Adrenal gland (tissue), 19 donors: ENCODE measurements at places on chromosomes 6 and 20.
A peak's percentile ranks its signal among the peaks of the same experiment; 100 is the strongest.

- DNase-seq = peak; percentile 83
Observed at GRCh38 chr20:17835240-17835933, 133.2 kb downstream of the SNX5 start.

DNA sequence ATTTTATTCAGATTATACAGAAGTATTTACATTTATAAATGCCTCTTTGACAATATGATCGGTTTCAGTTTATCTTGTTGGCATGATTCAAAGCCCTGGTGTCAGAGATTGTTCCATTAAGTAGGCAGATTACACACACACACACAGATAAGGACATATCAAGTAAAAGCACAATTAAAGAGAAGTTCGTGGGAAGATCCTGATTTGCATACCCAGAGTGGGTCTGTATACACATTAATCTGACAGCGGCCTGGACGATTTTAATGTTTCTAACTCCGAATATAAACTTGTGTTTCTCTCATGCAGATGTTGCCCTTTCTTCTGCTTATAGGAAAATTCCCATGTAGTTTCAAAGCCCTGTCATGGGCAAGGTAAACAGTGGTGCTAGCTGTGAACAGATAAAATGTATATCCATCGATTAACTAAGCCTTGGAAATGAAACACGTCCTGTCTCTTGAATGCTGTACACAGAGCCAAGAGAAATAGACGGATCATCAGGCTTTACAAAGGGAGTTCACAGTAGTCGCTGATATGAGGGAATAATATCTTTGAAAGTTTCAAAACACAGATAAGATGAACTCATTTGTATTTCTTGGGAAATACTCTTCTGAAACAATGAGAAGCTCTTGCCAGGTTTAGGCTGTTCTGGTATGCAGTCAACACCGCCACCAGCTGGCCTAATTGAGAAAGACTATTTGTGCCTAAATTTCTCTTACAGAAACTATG lies 108.2 kb upstream of the GMDS start:
- DNase-seq = peak; percentile 87

GRCh38 chr20:3889489-3890397 lies 556 bp downstream of the PANK2 start:
- peak; percentile 39 for DNase-seq

- DNase-seq = no peak
Observed at GRCh38 chr20:19433371-19434350, 221.2 kb downstream of the SLC24A3 start.

DNA sequence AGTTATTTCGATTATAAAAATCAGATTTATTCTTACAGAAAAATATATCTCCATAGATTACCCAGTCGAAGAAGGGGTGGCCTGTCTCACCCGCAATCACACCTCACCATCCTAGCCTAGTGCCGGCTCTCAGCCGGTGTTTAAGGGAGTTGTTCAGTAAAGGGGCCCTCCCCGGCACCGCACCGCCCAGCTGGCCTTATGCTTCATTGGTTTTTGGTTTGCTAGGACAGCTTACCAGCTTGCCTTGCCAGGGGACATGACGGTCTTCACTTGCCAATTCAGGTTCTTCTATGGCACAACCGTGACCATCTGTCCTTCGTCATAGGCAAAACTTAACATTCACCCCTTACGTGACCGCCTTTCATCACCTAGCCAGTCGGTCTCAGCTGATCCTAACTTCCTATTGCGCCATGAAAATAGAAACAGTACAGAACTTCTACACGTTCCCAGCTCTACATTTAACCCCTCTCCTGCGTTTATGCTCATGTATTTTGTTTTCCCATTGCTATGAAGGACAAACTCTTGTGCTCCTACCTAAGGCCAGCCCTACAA lies 44.7 kb upstream of the SLC22A16 start:
- DNase-seq = no peak

DNA sequence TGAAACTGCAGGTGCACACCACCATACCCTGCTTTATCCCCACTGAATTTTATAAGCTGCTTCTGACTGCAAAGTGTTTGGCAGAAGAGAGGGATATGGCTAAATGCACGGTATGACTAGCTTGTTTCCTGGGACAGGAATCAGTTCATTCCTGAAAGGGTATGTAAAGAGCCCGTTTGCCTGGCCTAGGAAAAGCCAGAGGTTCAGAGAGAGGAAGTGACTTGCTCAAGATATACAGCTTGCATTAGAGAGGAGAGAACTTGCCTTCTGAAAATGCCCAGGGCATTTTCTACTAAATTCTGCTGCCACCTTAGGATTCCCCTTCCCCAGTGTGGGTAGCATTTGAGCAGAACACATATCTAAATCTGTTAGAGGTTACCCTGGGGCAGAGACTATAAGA lies 683 bp upstream of the GCNT2 start:
- no peak for DNase-seq

- DNase-seq = no peak
Observed at GRCh38 chr6:138454981-138455706, 44.1 kb downstream of the NHSL1 start.

DNA sequence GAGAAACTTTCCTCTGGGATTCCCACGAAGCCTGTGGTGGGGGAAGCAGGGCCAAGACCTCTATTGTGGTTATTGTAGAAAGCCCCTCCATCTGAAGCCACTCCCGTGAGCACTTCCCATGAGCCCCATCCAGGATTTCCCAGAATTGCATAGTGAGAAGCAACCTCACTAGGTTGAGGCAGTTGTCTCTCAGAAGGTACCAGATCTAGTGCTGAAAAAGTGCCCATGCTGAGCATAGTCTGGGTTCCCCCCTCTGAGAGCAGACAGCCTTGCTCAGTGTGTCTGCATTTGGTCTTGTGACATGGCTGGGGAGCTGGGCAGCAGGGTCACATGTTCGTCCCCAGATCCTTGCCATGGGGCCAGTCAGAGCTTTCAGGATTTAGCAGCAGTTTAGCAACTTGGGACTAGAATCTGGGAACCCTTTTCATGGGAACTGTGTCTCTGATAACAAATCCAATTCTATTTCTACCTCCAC lies 38.6 kb downstream of the SLC9A8 start:
- no peak for DNase-seq

DNA sequence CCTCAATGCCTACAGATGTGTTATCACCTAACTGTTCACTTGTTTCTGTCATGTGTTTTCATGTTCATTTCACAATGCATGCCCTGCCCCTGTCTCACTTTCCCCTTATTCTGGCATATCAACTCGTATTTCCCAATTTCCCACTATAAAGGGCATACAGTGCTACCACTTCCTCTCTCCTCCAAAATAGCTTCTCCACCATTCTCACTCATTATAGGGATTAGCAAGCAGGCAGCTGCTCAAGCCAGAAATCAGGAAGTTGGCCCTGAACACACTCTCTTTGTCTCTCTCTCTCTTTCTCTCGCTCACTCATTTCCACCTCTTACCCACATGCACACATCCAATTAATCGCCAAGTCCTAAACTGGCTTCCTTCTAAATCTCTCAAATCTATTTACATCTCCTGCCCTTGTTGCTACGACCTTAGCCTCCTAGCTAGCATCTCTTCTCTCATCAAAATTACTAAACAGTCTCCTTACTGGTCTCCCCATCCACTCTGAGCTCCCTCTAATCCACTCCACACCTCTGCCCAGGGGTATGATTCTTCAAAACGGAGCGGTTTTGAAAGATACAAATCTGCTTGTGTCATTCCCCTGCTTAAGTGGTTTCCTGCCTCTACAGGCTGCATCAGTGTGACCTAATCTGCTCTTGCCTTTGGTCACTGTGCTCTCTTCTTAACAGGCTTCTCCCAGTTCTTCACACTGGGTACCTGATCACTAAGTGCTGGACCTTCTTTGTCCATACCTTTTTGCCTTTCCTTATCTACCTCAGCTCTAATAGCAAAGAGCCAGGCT lies 196.2 kb downstream of the BTBD9 start:
- no peak for DNase-seq

- no peak for DNase-seq
Observed at GRCh38 chr6:90493332-90493731, 93.5 kb downstream of the MAP3K7 start.

GRCh38 chr6:105212587-105212986 lies 32.8 kb upstream of the POPDC3 start:
- DNase-seq = no peak

- no peak for DNase-seq
Observed at GRCh38 chr6:14880677-14881076, 365.2 kb upstream of the JARID2 start.

GRCh38 chr20:47753576-47754387 lies 31.5 kb downstream of the SULF2 start:
- DNase-seq = no peak

DNA sequence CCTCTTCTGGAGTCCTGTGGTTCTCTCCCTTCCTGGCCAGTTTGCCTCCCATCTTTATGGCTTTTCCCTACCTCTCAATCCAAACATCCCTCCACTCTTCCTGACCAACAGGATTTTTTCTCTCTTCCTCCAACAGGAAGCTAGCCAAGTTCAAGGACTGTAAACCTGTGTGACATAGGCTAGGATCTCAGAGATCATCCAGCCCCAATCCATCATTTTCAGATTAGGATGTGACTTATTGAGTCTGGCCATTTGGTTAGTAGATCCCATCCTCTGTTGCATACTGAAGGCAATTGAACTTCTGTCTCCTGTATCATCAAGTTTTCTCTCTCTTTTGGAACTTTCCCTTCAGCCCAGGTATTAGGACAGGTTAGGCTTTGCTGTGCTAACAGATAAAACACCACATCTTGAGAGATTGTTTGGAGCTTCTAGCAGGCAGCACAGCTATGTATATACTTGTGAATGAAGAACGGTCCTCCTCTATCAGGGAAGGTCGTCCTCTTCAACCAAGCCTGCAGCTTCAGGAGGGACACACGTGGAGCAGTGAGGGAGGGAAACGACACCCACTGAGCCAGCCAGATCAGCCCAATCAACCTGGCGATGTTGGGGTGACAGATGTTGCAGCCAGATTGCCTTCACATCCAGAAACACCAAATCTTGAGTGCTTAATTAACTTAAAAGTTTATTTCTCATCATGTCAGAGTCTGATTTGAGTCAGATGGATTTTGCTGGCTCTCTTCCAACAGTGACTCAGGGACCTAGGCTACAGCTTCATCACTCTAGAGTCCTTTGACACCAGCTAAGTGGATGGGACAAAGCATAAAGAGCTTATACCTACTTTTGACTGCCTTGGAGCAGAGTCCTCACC lies 106.8 kb downstream of the GJA10 start:
- no peak for DNase-seq

DNA sequence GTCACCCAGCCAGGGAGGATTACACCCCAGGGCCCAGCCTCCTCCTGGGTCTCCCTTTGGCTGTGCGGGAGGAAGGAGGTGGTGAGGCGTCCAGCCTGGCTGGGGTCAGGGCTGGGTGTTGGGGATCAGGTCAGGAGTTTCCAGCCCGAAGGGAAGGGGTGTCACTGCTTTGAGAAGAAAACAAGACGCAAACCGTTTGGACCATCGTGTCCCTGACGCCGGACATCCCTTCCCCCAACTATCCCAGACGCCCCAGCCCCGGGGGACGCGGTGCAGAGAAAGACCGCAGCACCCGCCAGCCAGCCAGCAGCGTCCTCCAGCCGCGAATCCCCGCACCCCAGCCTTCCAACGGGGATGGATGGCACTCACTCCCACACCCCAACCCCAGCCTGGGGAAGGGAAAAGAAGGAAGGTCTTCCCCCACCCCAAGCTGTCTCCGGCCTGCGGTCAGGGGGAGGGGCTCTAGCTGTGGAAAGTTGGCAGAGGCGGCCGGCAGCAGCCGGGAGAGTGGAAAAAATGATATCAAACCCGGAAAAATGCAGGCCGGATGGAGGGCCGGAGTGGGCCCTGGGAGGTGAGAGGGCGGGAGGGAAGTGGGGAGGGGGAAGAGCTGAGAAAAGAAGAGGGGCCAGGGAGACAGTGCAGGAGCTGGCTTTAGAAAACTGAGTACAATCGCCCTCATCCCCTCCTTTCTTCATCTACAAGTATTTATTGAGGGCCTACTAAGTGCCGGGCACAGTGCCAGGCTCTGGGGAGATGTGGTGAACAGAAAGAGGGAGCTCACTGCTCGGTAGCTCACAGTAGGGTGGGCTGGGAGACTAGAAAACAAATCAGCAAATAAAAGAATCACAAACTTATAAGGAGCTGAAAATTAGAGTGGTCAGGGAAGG lies 10.6 kb downstream of the REM1 start:
- DNase-seq = peak; percentile 61

GRCh38 chr6:111764238-111765175 lies 108.7 kb downstream of the FYN start:
- DNase-seq = no peak

DNA sequence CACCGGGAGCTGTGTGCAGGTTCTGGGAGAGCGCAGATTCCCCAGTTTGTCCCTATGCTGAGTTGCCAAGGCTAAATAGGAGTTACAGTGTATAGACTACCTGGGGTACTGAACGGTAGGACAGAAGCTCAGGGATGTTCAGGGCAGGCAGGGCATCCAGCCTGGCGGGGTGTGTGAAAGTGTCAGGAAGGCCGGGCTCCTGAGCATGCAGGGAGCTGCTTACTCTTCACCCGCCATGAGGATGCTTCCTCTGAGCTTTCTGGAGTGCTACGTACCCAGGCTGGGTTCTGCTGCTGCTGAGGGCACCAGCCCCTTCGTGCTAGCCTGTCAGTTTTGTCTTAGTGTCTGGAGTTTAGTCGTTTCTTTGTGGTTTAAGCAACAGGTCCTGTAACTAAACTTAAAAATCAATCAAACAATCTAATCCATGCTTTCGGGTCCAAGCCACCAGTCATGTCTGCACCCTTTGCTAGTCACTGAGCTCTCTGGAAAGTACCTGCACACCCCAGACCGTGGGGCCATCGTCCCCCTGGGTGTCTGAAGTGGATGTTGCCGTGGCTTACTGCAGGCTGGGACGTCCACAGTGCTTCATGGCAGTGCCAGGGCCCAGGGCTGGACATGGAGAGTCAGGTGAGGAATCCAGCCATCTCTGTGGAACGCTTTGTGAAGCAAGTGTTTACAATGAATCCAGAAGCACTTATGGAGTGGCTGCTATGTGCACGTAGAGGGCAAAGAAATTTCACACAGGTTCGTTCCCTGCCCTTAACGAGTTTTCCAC lies 220.3 kb upstream of the SNX9 start:
- DNase-seq = no peak

DNA sequence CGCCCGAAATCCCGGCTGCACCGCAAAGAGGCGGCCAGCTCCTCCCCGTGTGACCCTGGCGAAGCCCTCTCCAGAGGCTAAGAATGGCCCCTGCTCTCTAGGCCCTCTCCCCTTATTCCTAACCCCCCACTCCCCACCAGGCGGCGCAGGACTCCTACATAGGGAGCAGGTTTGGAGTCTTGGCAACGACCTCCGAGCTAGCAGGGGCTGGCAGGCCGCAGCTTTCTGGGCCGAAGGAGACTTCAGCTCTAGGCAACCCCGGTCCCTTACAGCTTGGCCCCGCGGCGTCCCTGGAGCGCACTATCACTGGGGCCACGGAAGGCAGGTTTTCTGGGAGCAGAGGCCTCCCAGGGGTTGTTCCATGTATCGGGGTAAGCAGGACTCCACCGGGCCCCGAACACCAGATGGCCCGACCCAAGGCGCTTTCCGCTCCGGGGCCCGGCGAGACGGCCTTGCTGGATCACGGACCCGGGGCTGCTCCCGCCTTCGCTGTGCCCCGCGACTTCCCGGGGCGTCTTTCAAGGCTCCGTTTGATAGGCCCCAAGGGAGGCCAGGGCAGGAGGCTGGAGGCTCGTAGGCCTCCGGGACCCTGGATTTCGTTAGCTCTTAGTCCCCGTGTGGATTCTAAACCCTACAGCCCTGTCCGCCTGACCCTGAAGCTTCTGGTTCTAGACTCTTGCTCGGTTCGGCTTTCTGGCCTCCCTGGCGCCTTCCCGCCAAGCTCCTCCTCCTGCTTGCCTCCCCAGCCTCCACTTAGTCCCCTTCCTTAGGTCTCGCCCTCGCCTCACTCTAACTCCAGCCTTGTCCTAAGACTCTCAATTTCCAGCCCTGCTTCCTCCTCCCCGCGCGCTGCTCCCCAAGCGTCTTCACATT lies 1.9 kb downstream of the SLC32A1 start:
- no peak for DNase-seq
